EH (cell line): ENCODE measurements at places on chromosomes 5 and 9.

DNA sequence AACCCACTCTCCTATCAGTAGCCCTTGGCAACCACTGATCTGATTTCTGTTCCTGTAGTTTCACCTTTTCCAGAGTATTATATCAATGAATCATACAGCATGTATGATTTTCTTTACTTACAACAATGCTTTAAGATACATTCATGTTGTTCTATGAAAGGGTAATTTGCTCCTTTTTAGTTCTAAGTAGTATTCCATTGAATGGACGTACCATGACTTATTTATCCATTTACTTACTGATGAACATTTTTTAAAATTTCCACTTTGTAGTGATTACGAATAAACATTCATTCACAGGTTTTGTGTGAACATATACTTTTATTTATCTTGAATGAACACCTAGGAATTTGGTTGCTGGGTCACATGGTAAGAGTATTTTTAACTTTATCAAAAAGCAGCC is 620.8 kb downstream of the HTR1A start:
- DNase-seq = no peak

DNA sequence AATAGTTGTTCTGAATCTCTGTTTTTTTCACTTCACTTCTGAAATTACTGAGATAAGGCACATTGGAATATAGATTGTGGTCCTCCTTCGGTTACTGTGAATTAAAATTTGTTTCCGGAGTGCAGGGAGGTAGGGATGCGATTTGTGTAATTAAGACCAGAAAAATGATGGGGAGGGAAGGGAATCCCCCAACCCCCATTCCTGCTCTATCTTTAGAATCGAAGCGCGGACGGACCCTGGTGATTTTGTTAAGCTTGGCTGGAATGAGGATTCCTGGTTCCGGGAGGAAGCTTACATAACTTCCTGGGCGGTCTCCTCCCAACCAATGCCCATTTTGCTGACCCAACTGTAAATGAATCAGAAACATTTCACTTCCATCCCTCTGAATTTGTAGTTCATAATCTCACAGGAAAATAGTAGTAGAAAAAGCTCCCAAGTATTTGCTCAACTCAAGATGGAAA is 220.1 kb upstream of the MSX2 start:
- peak; percentile 27 for DNase-seq

GRCh38 chr5:6430418-6431028 is 18.1 kb upstream of the UBE2QL1 start:
- no peak for DNase-seq

DNA sequence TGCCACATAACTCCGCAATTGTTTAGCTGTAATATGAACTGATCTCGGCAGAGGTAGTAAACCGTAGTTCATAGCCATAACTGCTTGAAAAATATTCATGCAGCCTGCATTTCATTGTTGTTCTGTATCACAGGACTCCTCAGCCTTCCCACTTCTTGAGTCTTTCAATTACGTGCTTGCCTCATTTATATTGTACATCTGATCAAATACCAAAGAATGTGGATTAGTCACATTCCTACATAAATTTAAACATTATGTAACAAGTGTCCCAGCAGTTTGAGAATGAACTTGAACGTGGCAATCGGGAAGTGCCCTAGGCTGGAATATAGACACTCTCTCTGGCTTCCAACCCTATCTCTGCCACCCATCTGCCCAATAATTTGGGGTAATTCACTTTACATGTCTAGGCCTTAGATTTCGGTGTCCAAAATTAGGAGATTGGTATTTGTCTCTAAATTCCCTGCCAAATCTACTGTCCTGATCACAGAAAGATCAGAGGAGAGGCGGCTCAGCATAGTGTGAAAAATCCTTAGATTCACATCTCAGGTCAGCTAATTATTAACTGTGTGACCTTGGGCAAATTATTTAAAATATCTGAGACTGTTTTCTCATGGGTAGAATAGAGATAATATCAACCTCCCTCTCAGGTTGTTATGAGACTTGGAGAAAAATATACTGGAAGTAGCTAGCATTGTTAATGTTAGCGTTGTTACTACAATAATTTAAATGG is 215.1 kb upstream of the RFX3 start:
- peak; percentile 59 for DNase-seq

DNA sequence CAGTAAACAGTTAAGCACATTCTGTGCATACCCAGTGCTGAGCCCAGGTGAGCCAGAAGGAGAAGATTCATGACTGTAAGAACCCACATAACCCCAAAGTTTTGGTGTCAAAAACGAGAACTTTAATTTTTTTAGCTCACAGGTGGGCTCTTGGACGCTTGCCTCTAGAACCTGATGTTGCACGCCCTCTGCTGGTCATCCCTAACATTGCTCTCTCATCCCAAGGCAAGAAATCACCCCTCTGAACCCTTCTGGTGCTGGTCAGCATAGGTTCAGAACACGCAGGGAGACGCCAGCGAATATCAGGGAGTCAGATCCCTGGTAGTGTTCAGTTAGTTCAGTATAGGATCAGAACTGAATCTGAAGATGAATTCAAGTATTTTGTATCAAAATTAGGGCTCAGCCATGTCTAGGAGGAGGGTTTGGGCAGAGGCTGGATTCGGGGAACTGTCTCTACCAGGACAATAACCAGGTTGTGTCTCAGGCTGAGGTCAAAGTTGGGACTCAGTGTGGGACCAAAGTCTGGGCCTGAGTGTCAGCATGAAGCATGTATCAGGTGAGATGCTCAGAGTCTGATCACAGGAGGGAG is 4.1 kb upstream of the DNAJB5 start:
- DNase-seq = peak; percentile 61
